ENCODE measurements at places on chromosomes 12 and 14. TPM values are rescaled to one million over a fixed set of nuclear protein-coding genes. Genes with fewer than 3 reads are reported as not detected.

Gene SERPINA1
- total RNA-seq, result 9.4 TPM

GRCh38 chr14:75312341-75312740 lies 33.7 kb downstream of the FOS start:
- DNase-seq, result no peak

DNA sequence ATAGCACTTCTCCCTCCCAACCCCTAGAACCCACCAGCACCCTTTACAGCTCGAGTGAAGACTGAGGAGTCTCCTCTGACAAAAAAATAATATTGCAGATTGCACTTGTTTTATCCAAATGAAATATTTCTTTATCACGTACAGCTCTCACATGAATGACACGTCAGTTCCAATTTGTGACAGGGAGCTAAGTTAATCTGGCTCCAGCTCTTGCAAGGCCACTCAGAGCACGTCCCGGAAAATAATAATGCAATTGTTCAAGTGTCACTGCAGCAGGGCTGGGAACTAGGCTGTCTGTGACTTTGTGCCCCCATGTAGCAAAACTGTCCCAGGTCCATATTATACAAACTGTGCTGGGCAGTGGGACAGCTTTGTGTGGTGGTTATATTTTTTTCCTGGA lies 539.6 kb downstream of the VRK1 start:
- no peak for DNase-seq

DNA sequence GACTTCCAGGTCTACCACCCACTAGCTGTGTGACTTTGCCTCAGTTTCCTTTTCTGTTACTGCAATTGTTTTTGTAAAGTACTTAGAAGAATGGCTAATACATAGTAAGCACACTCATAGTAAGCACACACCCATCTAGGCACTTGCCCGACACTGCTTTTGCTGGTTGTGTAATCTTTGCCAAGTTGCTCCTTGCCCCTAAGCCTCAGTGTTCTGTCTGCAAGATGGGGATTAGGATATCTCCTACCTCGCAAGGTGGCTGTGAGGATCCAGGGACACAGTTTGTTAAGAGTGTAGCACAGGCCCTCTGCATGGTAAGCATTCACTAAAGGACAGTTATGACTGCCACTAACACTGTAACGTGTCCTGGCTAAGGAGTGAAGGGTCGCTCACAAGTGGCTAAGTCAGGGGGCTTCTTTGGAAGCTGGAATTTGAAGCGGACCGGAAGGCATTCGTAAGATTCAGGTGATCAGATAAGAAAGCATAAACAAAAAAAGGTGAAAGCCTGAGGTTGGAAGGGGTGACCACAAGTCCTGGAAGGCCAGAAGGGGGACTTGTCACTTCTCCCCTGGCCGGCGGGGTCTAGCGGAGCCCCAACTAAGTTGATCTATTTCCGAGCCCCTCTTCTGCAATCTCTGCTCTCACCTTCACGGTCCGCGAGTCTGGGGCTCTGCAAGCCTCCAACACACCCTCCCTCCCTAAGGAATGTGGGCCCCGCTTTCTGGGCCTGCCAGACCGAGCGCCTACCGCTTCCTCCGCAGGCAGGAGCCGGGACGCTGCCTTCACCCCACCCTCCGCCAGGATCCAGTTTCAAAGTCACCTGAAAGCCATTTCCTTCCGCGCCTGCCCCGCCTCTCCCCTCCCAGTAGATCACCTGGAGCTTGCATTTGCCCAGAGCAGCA lies 1.5 kb upstream of the PLEKHG3 start:
- no peak for DNase-seq

GRCh38 chr12:24462946-24463345 lies 486.0 kb downstream of the BCAT1 start:
- no peak for DNase-seq

DNA sequence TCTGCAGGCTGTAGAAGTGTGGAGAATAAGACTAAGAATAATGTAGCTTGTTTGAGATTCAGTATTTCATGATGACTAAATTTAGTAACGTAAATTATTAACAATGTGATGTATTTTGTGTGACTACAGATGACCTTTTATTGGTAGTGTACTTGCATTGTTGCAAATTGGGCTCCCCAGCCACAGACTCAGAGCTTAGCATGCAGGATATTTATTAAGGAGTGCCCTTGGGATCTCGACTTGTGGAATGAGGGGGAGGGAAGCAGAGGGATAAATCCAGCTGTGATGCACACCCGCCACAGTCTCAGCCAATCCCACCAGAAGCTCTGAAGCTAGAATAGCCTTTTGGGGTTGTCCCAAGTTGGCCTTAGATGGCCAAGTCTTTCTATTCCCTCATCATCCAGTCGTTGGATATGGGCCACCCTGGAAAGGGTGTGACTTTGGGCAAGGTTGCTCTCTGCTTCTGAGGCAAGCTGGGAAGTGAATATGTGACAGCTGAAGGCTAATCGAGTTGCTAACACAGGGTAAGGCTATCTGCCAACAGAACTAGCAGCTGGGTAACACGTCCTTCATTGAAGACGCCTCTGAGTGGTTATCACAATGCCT lies 42.1 kb upstream of the USP44 start:
- DNase-seq, result no peak

Gene DAD1
- total RNA-seq, result 220 TPM

Gene LAG3
- 1.5 TPM for total RNA-seq

DNA sequence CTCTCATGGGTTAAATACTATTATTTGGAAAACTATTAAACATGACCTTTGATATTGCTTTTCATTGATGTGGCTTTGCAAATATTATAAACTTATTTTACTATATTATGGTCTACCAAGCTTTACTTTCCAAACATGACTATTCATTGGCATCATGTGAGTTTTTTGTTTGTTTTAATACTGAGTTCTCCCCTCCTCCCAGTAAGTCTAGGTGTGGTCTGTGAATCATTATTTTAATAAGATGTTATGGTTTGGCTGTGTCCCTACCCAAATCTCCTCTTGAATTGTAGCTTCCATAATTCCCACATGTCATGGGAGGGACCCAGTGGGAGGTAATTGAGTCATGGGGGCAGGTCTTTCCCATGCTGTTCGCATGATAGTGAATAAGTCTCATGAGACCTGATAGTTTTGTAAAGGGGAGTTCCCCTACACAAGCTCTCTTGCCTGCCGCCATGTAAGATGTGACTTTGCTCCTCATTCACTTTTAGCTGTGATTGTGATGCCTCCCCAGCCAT lies 80.0 kb downstream of the BORCS5 start:
- DNase-seq, result no peak

DNA sequence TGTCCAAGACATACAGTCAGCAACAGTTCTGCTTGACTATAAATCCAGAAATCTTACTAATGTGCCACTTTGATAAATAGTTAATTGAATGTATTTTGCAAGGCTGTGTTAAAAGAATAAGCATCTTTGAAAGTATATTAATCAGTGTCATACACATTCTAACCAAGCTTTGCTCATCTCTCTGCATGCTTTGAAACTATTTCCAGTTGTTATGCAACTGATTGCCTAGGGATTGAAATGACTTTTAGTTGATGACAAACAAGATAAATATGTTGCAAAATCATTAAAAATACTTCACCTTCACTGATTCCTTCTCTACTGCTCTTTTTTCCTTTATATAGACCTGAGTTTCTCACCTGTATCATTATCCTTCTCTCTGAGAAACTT lies 91.3 kb downstream of the AEBP2 start:
- no peak for DNase-seq

DNA sequence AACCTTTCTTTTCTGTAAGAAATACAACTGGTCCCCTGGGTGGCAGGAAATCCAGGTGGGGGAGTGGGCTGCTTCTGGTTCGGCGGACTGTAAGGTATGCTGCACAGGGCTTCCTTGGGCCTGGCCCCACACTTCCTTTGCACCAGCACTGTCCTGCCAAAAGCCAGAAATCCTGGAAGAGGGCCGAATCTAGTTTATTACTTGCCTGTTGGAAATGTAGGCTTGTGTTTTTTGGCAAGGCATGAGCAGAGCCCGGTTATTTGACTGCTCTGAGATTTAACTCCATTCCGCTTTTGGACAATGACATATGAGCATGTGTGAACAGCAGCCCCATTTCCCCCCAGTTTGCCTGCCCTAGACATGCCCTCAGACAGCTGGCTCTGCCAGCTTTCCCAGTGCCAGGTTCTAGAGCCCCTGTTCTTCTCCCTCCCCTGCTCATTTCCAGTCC lies 86.6 kb downstream of the BORCS5 start:
- no peak for DNase-seq

GRCh38 chr12:45794422-45794821 lies 64.9 kb downstream of the ARID2 start:
- DNase-seq, result no peak

- DNase-seq, result peak; percentile 74
Measured at GRCh38 chr12:49288412-49288853, 6.5 kb upstream of the PRPH start.

Gene ETV6
- total RNA-seq, result 18.3 TPM

DNA sequence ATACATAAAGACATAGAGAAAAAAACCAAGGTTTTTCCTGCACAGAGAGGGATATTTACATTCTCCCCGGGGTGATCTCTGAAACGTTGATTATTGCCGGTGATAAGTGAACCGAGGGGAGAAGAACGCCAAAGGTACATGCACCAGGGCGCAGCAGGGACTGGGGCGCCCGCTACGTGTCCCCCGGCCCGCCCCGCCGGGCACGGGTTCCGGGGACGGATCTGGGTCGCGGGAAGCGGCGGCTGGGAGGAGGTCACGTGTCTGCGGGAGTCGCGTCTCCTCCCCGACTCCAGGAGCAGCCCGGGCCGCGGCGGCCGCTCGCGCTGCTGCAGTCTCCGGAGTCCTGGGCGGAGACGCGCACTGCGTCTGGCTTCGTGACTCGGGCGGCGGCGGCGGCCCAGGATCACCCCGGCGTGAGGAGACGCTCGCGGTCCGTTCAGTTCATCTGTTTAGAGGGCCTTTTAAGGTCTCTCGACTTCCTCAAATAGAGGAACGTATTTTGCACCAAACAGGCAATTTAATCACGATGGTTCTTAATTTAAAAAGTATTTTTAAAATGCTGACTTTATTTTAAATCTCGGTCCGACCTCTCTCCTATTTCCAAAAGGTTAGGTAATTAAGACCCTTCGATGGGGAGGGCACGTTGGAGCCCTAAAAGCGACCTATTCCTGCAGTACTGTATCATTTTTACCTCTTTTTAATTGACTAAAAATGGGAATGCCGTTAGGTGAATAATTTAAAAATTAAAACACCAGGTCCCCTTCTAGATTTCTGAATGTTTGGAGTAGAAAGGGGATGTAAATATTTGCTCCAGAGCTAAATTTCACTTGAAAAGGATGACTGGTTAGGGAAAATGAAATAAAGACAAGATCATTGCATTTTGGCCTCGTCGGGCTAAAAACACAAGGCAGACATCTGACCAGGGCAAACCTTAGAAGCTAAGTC lies 1.8 kb upstream of the BHLHE41 start:
- DNase-seq, result peak; percentile 64

DNA sequence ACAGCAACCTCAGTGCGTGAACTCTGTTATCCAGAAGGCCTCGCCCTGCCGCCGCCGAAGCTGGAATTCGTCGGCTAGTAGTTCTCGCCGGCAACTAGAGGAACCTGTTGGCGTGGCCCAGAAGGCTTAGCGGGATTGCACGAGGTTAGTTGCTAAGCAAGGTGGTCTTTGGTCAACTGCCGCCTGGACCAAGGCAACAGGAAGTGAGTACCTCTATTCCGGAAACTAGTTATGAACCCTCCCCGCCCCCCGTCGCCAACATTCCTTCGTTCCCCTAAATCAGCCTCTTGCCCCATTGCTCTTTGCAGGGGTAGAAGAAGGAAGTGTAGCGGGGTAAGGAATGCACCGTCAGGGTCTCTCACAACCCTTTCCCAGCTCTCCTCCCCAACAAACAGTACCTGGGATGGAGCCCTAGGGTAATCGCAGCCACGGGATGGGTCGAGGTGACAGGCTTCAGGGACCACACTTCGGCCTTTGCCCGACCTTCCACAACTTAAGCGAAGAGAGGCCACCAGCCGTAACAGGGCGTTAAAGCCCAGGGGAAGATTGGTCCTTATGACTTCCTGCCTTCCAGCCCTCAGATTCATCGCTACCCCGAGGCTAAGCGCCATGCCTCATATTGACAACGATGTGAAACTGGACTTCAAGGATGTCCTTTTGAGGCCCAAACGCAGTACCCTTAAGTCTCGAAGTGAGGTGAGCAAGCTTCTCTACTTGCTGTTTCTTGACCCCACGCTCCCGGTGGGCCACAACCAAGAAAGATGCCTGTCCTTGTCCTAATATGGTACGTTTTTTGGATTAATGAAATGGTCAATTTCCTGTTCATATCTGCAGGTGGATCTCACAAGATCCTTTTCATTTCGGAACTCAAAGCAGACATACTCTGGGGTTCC lies at the start of gene GMPR2:
Gene GMPR2 (plus strand): TSS at position 285 of the 893 bp plus-strand sequence. CDS start 325 bp downstream, at position 610.
- no peak for DNase-seq

GRCh38 chr12:90207799-90208198 lies 499.2 kb upstream of the ATP2B1 start:
- DNase-seq, result no peak

Gene AVPR1A
- 1.6 TPM for total RNA-seq

- no peak for DNase-seq
Measured at GRCh38 chr12:46891306-46891705, 65.5 kb upstream of the SLC38A4 start.

Gene KRT71
- total RNA-seq, result 0.57 TPM

GRCh38 chr12:57195611-57196371 lies 20.8 kb upstream of the NXPH4 start:
- no peak for DNase-seq

- no peak for DNase-seq
Measured at GRCh38 chr12:58607805-58608204, 312.5 kb downstream of the LRIG3 start.
